ENCODE measurements at places on chromosomes 5 and 9. TPM values are rescaled to one million over a fixed set of nuclear protein-coding genes. Genes with fewer than 3 reads are reported as not detected.

DNA sequence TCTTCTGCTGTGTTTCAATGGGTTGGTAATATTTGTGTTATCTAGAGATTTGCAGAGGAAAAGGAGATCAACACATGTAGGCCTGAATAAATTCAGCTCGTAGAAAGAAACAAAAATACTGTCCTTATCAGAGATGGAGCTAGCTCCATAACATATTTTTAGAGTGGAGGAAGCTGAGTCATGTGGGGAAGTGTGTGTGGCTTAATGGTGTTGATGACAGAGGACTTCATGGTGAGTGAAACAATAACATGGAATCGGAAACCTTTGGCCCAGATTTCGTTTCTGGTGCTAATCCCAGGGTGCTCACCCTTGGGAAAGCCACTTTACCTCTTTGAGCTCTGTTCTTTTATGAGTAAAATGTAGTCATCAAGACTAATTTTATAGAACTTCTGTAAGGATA, 825.0 kb downstream of the TLR4 start:
- H3K4me3 ChIP-seq: no peak overlapping the region
- no peak for DNase-seq
- H3K27ac ChIP-seq: no peak overlapping the region
- H3K27me3 ChIP-seq: no peaks in the 10 kb centered on the region
- H3K36me3 ChIP-seq: no peaks in the 10 kb centered on the region

- H3K27me3 ChIP-seq: no peaks in the 10 kb centered on the region
- no peaks in the 10 kb centered on the region for H3K4me1 ChIP-seq
- H3K27ac ChIP-seq: no peak overlapping the region
- H3K4me3 ChIP-seq: no peak overlapping the region
- no peak for DNase-seq
- H3K36me3 ChIP-seq: no peaks in the 10 kb centered on the region
Observed at GRCh38 chr9:127361561-127361960, 35.4 kb upstream of the SLC2A8 start.

- no peak for DNase-seq
- no peaks in the 10 kb centered on the region for H3K4me1 ChIP-seq
- no peak overlapping the region for H3K4me3 ChIP-seq
Observed at GRCh38 chr9:5425006-5425628, 12.6 kb downstream of the PLGRKT start.

- no peak overlapping the region for H3K27ac ChIP-seq
- H3K4me3 ChIP-seq: no peak overlapping the region
- H3K36me3 ChIP-seq: no peaks in the 10 kb centered on the region
- H3K4me1 ChIP-seq: no peaks in the 10 kb centered on the region
Observed at GRCh38 chr5:62942384-62942783, 363.8 kb downstream of the LRRC70 start.

DNA sequence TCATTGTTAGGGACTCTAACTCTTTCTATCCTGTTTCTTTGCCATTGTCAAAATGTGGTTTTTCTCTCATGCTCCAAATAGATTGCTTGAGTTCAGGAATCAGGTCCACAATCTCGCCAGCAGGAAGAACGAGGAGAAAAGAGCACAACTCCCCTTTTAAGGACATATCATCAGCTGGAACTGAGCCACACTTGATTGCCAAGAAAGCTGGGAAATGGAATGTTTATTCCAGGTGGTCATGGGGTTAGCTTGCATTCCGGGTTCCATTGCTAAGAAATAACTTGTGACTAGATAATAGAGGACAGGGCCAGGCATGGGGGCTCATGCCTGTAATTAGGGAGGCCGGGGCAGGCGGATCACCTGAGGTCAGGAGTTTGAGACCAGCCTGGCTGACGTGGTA, 32.4 kb upstream of the C9orf57 start:
- no peaks in the 10 kb centered on the region for H3K27me3 ChIP-seq
- H3K27ac ChIP-seq: no peak overlapping the region
- DNase-seq: no peak
- no peaks in the 10 kb centered on the region for H3K36me3 ChIP-seq
- H3K4me1 ChIP-seq: no peaks in the 10 kb centered on the region

- peak overlapping the region; percentile 39 for H3K4me3 ChIP-seq
- no peak overlapping the region for H3K27ac ChIP-seq
Observed at GRCh38 chr9:38026021-38026809, 42.8 kb downstream of the SHB start.

DNA sequence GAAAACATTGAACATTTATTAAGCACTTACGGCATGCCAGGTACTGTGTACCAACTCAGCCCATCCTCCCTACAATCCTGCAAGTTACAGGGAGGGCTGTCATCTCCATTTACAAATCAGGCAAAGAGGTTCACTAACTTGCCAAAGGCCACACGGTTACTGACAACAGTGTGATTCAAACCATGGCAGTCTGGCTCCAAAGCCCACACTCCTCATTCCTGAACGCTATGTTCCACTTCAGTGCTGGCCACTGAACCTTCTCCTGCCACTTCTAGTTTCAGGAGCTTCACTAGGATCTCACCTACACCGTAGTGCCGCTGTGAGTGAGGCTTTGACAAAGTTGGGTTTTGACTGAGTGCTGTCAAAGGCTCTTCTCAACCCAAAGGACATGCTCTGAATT, 7.2 kb upstream of the LIFR start:
- H3K36me3 ChIP-seq: no peaks in the 10 kb centered on the region
- no peak for DNase-seq
- H3K27me3 ChIP-seq: peaks cover 16% of the 10 kb centered on the region
- H3K27ac ChIP-seq: no peak overlapping the region
- no peaks in the 10 kb centered on the region for H3K4me1 ChIP-seq

DNA sequence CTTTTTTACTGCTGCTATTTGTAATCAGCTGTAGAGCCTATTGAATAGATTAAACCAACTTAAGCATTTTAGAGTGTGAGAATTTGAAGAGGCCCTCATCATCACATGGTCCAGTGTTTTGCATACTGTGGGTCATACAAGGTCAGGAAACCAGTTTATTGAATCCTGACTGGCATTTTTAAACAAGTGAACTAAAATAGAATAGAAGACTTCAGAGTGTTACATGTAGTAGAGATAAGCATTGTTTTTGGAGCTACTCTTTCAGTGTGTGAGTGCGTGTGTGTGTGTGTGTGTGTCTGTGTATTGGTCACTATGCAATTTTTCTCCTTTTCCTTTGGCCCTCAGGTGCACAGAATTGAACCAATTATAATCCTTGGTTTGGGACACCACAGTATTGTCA, 114.4 kb downstream of the SLC28A3 start:
- no peak overlapping the region for H3K4me3 ChIP-seq
- H3K27me3 ChIP-seq: no peaks in the 10 kb centered on the region
- no peaks in the 10 kb centered on the region for H3K36me3 ChIP-seq
- no peaks in the 10 kb centered on the region for H3K4me1 ChIP-seq
- no peak for DNase-seq
- no peak overlapping the region for H3K27ac ChIP-seq

DNA sequence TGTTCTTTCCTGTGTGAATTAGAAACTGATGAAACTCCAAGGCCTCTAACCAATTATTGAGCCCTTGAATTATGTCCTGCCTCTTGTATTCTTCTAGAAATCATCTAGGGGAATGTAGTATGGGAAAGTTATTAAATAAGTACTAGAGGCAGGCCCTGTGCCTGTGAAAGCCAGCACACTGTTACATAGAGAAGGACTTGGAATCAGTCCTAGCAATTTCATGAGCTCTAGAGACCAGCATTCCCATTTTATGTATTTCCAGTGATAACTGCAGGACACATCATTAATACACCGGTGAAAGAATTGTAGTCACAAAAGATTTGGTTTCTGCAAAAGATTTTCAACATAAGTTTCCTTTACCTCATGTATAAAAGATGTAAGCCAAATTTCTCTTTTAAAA, 168.5 kb upstream of the VLDLR start:
- no peaks in the 10 kb centered on the region for H3K36me3 ChIP-seq
- no peaks in the 10 kb centered on the region for H3K27me3 ChIP-seq
- H3K4me3 ChIP-seq: no peak overlapping the region

DNA sequence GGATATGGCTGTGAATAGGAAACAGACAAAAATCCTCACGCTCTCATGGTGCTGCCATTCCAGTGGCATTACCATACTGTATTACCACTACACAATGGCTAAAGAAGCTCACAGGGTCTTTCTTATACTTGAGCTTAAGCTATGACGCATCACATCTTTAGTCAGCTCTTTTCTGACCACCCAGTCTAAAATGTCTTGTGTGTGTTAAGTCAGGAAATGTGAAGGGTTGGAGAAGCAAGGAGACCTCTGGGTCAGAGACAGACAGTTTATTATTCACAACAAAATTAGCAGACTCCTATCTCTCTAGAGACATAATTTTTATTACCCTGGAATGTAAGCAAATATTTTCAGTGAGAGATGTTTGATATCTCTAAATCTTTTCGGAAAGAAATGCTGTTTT, 1583.2 kb upstream of the WWC1 start:
- H3K27ac ChIP-seq: no peak overlapping the region
- no peaks in the 10 kb centered on the region for H3K36me3 ChIP-seq
- H3K27me3 ChIP-seq: no peaks in the 10 kb centered on the region
- no peak for DNase-seq
- H3K4me1 ChIP-seq: peaks cover 23% of the 10 kb centered on the region
- no peak overlapping the region for H3K4me3 ChIP-seq

DNA sequence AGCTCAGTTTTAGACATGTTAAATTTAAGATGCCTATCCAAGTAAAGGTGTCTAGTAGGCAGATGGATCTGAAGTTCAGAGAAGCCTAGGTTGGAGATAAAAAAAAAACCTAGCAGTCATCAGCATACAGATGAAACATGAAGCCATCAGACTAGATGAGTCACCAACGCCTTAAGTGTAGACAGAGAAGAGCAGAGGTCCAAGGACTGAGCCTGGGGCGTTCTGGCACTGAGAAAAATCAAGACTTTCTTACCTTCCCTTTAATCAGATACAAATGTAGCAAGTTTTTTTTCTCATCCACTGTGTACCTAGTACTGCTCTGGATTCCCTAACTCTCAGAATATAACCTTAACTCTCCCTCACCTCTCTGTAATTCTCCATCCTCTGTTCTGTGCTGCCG, 97.3 kb downstream of the SIL1 start:
- H3K4me3 ChIP-seq: no peak overlapping the region
- DNase-seq: no peak
- H3K36me3 ChIP-seq: no peaks in the 10 kb centered on the region
- no peaks in the 10 kb centered on the region for H3K27me3 ChIP-seq
- H3K27ac ChIP-seq: no peak overlapping the region

GRCh38 chr5:71839096-71839884, 120.2 kb downstream of the CARTPT start:
- peaks cover 8% of the 10 kb centered on the region for H3K27me3 ChIP-seq
- no peak for DNase-seq
- H3K27ac ChIP-seq: no peak overlapping the region

GRCh38 chr5:160399402-160400353, at the start of gene FAM200C:
FAM200C (minus strand) TSS chr5:160400054; CDS start chr5:160395490, 4,564 bp downstream.
- H3K36me3 ChIP-seq: peaks cover 43% of the 10 kb centered on the region
- DNase-seq: peak; percentile 95
- H3K27me3 ChIP-seq: no peaks in the 10 kb centered on the region
- peak within 1 kb of the TSS; percentile 72 for H3K27ac ChIP-seq
- peaks cover 9% of the 10 kb centered on the region for H3K4me1 ChIP-seq
- H3K4me3 ChIP-seq: peak within 1 kb of the TSS; percentile 79

DNA sequence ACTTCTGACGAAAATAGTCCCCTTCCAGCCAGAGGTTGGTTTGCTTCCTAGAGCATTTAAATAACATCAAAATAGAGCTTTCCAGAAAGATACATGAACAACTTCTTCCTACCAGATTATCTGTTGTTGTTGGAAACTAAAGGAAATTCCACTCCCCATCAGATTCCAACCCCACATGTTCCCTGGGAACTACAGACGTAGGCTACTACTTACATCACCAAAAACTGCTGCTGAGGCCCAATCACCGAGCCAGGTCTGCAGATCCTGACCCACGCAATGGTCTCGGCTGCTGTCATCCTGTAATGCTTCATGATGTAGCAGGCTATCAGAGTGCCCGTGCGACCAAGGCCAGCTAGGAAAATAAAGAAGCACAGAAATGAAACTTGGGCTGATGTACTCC, 73.4 kb downstream of the HABP4 start:
- DNase-seq: no peak
- no peak overlapping the region for H3K4me3 ChIP-seq
- H3K27me3 ChIP-seq: no peaks in the 10 kb centered on the region
- H3K27ac ChIP-seq: no peak overlapping the region

DNA sequence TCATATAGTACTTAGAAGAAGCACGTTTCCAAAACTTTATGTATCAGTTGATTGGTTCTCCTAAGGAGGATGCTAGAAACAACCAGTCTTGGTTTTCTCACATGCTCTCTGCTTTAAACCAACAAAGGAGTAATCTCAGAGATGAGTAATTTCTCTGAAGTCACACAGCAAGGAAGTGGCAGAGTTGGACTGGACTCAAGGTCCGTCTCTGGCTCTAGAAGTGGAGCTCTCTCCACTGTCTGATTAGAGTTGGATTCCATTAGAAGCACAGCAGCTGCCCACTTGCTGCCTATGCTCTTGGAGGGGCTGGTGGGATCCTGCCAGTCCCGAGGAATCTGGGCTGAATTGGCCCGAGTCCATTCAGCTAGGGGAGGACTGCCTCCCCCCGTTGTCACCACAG, 21.0 kb downstream of the RALGPS1 start:
- no peak overlapping the region for H3K4me3 ChIP-seq
- H3K36me3 ChIP-seq: peaks cover 3% of the 10 kb centered on the region
- no peak for DNase-seq
- H3K27ac ChIP-seq: no peak overlapping the region

Gene LHX3
- total RNA-seq: not detected

Gene C1QTNF3
- total RNA-seq: 2.1 TPM

Gene CDKN2B-AS1
- total RNA-seq: 8.9 TPM

Gene PCDHA10
- 0.91 TPM for total RNA-seq

Gene CEMIP2
- 89.0 TPM for total RNA-seq

Data from Calu3 (cell line).